ENCODE measurements at places on chromosomes 13 and 19.

GRCh38 chr19:31595521-31595920 lies 246.3 kb upstream of the TSHZ3 start:
- DNase-seq, result no peak

- no peak for DNase-seq
Observed at GRCh38 chr13:19772306-19772705, 10.4 kb downstream of the PSPC1 start.

DNA sequence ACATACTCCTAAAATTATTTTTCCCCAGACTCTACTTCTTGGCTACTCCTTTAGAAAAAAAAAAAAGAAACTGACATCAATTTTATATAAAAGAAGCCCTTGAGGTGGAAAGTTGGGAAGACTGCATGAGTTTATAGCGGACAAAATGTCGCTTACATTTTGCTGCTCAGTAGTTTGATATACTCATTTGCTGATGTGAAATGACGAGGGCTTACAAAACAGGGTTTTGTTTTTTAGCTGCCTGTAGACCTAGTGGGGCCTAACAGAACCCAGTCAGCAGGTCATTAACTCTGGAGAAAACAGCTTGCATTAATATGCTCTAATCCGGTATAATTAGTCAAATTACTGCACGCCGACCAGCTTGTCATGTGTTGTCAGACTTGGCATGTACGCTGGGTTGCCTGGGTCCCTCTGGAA lies 37.6 kb upstream of the MAB21L1 start:
- DNase-seq, result no peak

GRCh38 chr19:1935484-1936208 lies 5.3 kb upstream of the CSNK1G2 start:
- DNase-seq, result peak; percentile 37

- no peak for DNase-seq
Observed at GRCh38 chr19:1765232-1765903, 12.1 kb downstream of the ONECUT3 start.

- DNase-seq, result peak; percentile 57
Observed at GRCh38 chr19:1945899-1946298, 4.9 kb downstream of the CSNK1G2 start.

All from activated naive CD4-positive, alpha-beta T cell treated with anti-CD3 and anti-CD28 coated beads, Interleukin-2, amount 10 ng/mL, durations not matched to agents 7 days and 5 days (primary cell).